ENCODE measurements at places on chromosomes 16 and 17.

DNA sequence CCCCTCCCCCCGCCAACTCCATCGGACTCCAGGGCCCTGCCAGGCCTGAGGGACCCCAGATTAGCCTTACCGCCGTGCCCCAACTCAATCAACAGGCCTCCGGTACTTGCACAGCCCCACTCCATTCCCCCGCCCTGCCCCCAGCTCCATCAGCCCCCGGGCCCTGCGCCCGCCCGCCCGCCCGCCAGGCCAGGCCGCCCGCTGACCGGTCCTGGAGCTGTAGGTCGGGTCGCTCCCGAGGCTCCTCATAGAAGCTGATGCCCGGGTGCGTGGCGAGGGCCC lies 308 bp downstream of the GTF3C1 start:
- H3K27me3 ChIP-seq: no peaks in the 10 kb centered on the region
- peaks cover 10% of the 10 kb centered on the region for H3K4me1 ChIP-seq
- peak overlapping the region; percentile 72 for H3K4me3 ChIP-seq
- peak; percentile 17 for DNase-seq

GRCh38 chr16:3655030-3655395 lies 522 bp downstream of the DNASE1 start:
- no peak overlapping the region for H3K4me3 ChIP-seq
- H3K36me3 ChIP-seq: peaks cover 3% of the 10 kb centered on the region
- no peaks in the 10 kb centered on the region for H3K4me1 ChIP-seq
- H3K27ac ChIP-seq: peak overlapping the region; percentile 96
- no peaks in the 10 kb centered on the region for H3K27me3 ChIP-seq

GRCh38 chr16:88655053-88655732 lies 4.3 kb upstream of the CYBA start:
- DNase-seq: no peak
- H3K4me3 ChIP-seq: no peak overlapping the region
- H3K36me3 ChIP-seq: no peaks in the 10 kb centered on the region

DNA sequence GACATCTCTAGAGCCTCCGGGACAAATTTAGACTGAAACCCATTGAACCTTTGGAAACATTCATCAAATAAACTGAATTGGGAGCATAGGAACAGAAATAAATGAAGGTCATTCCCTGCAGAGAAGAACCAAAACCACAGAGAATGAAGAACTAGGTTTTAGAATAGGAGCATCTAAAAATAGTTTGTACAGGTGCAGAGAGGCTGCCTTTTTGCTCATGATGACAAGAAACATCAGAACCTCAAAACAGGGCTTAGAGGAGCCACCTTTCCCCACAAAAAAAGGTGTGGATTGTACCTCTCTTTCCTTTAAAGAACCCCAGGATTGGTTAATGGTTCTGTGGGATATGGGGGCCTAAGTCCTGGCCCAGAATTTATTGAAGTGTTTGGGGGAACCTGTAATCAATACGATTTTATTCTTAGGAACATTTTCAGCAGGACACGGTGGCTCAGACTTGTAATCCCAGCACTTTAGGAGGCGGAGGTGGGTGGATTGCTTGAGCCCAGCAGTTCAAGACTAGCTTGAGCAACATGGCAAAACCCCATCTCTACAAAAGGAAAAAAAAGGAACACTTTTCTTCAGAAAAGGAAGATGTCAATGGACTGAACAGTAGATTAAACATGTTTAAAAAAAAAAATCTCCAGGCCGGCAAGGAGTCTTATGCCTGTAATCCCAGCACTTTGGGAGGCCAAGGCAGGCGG lies 37.7 kb upstream of the SLC47A1 start:
- no peaks in the 10 kb centered on the region for H3K27me3 ChIP-seq
- H3K4me1 ChIP-seq: no peaks in the 10 kb centered on the region
- H3K27ac ChIP-seq: no peak overlapping the region
- no peak overlapping the region for H3K4me3 ChIP-seq
- H3K36me3 ChIP-seq: no peaks in the 10 kb centered on the region

GRCh38 chr16:15466886-15467781 lies 32.7 kb downstream of the BMERB1 start:
- no peak for DNase-seq
- no peak overlapping the region for H3K4me3 ChIP-seq

GRCh38 chr16:80117556-80118130 lies 423.1 kb upstream of the DYNLRB2 start:
- H3K4me3 ChIP-seq: no peak overlapping the region
- H3K27me3 ChIP-seq: no peaks in the 10 kb centered on the region
- H3K27ac ChIP-seq: no peak overlapping the region

GRCh38 chr16:65704866-65705265 lies 583.0 kb upstream of the CDH11 start:
- DNase-seq: no peak
- H3K4me3 ChIP-seq: no peak overlapping the region
- H3K27ac ChIP-seq: no peak overlapping the region
- no peaks in the 10 kb centered on the region for H3K27me3 ChIP-seq
- H3K4me1 ChIP-seq: no peaks in the 10 kb centered on the region
- H3K36me3 ChIP-seq: no peaks in the 10 kb centered on the region

DNA sequence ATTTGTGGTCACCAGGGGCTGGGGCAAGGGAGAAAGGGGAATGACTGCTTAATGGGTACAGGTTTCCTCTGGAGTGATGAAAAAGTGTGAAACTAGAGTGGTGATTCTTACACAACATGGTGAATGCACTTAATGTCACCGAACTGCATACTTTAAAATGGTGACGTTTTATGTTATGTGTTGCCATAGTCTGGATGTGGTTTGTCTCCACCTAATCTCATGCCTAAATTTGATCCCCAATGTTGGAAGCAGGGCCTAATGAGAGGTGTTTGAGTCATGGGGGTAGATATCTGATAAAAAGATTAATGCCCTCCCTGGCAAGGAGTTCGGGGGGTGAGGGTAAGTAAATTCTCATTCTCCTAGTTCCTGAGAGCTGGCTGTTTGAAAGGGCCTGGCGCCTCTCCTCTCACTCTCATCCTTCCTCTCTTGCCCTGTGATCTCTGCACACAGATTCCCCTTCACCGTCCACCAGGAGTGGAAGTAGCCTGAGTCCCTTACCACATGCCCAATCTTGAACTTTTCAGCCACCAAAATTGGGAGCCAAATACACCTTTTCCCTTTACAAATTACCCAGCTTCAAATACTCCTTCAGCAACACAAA lies 15.3 kb downstream of the XPO6 start:
- DNase-seq: no peak
- no peak overlapping the region for H3K27ac ChIP-seq
- no peaks in the 10 kb centered on the region for H3K27me3 ChIP-seq
- H3K36me3 ChIP-seq: no peaks in the 10 kb centered on the region
- H3K4me1 ChIP-seq: no peaks in the 10 kb centered on the region

- no peak overlapping the region for H3K27ac ChIP-seq
- H3K4me1 ChIP-seq: peaks cover 20% of the 10 kb centered on the region
- H3K27me3 ChIP-seq: no peaks in the 10 kb centered on the region
- H3K4me3 ChIP-seq: no peak overlapping the region
These were observed 54.2 kb upstream of the SEC14L1 start for GRCh38 chr17:77086433-77087010.

DNA sequence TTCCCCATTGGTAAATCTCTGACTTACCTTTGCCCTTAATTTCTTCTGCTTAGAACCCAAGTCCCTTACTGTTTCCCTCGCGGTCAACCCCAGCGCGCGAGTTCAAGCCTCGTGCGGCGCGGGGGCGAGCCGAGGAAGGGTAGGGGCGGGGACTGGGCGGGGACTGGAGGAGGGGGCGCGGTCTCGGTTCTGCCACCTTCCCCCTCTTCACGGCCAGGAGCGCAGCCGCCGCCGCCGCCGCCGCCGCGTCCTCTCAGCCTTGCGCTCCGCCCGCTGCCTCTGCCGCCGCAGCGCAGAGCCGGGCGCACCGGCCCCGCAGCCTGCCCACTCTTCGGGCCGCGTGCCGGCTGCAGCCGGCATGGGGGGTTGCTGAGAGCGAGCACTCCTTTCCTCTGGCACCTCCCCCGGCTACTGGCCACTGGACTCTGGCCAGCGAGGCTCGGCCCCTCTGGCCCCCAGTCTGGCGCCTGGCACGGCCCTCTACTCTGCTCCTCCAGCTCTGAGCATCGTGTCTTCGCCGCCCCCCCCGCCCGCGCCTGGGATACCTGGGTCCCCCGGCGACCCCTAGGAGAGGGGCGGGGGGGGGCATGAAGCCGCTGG lies at the start of gene RAPGEFL1:
RAPGEFL1 (plus strand) TSS at position 196 of the 600 bp plus-strand sequence; CDS start at position 588, 392 bp downstream.
- no peaks in the 10 kb centered on the region for H3K4me1 ChIP-seq
- DNase-seq: peak; percentile 95
- H3K36me3 ChIP-seq: no peaks in the 10 kb centered on the region
- H3K27me3 ChIP-seq: no peaks in the 10 kb centered on the region

- no peaks in the 10 kb centered on the region for H3K4me1 ChIP-seq
- no peaks in the 10 kb centered on the region for H3K36me3 ChIP-seq
- no peak overlapping the region for H3K4me3 ChIP-seq
- H3K27ac ChIP-seq: no peak overlapping the region
- no peaks in the 10 kb centered on the region for H3K27me3 ChIP-seq
- no peak for DNase-seq
These were observed 15.9 kb downstream of the JPH3 start for GRCh38 chr16:87618216-87618615.

DNA sequence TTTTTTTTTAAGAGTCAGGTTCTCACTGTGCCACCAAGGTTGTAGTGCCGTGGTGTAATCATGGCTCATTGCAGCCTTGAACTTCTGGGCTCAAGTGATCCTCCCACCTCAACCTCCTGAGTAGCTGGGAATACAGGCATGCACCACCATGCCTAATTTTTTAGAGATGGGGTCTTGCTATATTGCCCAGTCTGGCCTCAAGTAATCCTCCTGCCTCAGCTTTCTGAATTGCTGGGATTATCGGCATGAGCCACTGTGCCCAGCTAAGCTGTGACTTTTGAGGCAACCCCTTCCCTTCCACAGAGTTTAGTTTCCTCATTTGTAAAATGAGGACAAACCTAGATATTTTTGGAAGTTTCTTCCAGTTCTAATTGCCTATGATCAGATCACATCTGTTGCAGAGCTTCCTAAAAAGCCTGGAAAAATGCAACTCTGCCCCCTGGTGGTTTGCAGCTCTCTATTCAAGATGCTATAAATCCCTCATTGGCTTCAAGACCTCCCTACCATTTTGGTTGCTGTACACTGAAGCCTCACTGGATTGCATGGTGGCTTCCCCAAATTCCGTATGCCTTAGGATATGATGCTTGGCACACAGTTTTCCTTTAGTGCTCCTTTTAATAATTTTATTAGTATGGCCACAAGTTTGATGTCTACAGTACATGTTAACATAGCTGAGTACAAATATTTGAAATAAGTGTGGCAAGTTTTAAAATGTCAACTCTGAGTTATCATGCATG lies 19.3 kb downstream of the GDE1 start:
- H3K27me3 ChIP-seq: no peaks in the 10 kb centered on the region
- H3K36me3 ChIP-seq: peaks cover 98% of the 10 kb centered on the region
- H3K27ac ChIP-seq: no peak overlapping the region
- no peak overlapping the region for H3K4me3 ChIP-seq
- H3K4me1 ChIP-seq: no peaks in the 10 kb centered on the region
